ENCODE measurements at places on chromosomes 2 and 18.
A peak's percentile ranks its signal among the peaks of the same experiment; 100 is the strongest.

- DNase-seq: no peak
These were observed 3.3 kb downstream of the SLC8A1 start for GRCh38 chr2:40448476-40449079.

DNA sequence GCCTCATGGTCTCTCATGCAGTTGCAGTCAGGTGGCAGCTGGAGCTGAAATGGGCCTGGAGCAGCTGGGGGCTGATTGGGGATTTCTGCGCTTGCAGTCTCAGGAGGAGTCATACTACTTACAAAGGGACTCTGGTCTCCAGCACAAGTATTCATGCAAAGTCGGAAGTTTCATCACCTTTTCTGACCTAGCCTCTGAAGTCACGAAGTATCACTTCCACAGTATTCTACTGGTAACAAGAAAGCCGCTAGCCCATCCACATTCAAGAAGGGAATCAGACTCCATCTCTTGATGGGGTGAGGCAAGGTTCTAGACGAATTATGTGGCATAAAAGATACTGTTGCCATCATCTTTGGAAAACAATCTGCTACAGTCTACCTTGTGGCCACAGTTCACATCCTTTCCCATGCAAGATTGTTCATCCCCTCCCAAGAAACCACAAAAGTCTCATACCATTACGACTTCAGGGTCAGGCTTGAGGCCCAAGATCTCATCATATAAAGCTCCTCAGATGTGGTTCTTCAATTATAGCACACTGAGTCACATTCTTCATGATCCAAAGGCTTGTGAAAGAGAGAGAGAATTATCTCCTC lies 95.3 kb downstream of the SMC6 start:
- DNase-seq: no peak

DNA sequence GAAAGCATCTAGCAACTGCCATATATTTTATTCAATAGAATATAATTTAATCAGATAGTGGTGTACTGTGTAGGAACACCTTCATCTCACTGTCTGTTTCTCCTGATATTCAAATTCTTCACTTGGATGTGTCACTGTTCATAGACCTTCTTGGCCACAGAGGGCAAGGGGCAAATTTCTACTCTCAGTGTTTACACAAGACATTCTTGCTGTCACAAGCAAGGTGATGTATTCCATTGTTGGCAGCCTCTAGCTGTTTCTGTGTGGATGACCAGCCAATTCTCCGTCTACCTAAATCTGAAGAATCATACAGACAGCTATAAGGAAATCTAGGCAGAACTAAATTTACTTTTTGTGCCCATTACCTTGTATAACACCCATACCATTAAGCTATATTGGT lies 948.3 kb downstream of the CNTNAP5 start:
- DNase-seq: no peak

DNA sequence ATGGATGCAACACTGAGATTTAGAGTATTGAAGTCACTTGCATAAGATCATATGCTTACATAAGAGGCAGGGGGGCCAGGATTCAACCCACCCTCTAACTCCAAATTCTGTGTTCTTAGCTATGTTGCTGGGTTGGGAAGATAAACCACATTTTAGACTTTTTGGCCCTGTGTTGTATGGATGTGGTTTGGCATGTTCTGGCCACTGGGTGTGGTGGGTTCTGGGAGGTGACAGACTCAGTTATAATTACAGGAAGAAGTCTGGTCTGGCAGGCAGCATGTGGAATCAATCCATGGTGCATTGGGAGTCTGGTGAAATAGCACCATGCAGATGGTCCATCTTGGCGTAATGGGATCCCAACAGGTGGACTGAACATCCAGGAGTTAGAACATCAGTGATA lies 138.9 kb downstream of the LTBP1 start:
- DNase-seq: no peak

GRCh38 chr2:118388771-118389170 lies 300.5 kb downstream of the INSIG2 start:
- no peak for DNase-seq

DNA sequence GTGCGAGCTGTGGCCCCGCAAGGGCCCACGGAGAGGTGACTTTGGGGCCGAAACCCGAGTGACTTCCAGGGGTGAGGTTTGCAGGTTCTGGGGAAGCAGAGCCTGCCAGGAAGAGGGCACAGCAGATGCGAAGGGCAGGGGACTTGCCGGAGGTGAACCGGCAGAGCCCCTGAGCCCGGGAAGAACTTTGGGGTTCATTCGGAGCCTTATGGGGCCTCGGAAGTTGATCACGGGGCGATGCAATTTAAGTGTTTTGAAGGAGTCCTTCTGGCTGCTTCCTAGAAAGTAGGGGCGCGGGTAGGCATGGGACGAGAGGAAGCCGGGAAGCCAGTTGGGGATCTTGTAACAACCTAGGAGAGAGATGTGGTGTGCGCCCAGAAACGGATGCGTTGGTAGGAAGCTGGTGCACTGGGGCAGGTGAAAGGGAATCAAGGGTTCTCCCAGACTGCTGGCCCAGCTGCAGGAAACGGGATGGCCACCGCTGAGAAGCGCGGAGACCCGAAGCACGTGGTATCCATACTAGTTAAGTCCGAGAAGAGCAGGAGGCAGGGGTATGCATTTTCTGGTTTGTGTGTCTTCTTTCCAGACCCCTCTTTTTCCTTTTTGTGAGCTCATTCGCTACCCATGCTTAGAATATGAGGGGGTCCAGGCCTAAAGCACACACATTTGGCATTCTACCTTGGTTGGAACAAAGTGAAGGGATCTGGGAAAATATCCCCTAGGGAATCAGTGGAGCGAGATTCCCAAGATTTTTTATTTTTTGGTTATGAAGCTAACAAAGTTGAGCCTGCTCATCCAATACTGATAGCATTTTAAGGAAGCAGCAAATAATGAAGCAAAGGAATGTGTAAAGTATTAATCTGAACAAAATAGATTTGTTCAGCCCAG lies 758 bp downstream of the SCLY start:
- peak; percentile 17 for DNase-seq

- DNase-seq: no peak
These were observed 93.3 kb upstream of the CELF4 start for GRCh38 chr18:37658894-37659293.

DNA sequence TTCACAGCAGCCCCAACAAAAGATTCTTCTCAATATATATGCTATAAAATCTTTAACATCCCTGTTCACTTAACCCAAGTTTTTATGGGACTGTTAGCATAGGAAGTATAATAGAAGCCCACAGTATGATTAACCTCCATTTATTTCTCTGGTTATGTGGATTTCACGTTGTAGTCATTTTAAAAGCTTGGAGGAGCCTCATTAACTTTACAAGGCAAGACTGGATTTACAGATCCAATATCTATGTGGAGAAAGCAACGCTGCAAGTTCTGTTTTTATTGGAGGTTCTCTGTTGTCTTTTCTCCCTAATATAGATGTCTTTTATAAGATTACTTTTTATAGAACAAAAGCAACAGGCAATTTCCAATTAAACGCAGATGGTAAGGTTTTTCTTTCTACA lies 114.9 kb upstream of the SYT4 start:
- DNase-seq: no peak

DNA sequence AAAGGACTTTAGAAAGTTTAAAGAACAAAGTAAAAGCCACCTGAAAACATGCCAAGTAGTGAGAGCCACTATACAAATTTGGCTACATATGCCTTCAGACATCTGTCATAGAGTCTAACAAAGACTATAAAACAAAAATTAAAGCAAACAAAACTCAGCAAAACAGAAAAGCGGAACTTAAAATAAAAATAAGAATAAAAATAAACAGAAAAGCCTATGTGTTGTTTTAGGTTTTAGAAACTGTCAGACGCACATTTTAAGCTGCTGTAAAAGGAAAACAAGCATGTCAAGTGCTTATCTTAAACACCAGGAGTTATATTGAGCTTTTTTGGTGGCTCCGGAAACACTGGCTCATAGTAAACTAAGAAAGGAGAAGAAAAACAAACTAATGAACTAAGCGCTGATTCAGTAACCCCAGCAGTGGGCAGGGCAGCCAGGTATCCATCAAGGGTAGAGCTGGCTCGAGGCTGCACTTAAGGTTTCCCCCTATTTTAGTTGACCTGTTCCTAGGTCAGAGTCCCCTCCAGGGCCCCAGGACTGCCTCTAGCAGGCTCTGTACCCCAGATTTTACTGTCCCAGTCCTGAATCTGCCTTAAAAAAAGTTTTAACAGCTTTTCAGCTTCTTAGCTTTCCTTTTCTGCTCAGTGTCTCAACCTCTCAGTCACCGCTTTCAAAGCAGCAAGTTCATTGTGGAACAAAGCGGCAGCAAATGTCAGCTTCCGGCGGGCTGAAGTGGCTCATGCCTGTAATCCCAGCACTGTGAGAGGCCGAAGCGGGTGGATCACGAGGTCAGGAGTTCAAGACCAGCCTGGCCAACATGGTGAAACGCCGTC lies 15.4 kb upstream of the RMC1 start:
- peak; percentile 5 for DNase-seq

- no peak for DNase-seq
These were observed 32.6 kb downstream of the MTA3 start for GRCh38 chr2:42601076-42601475.

- DNase-seq: no peak
These were observed 126.3 kb upstream of the SERTAD2 start for GRCh38 chr2:64780041-64780440.

DNA sequence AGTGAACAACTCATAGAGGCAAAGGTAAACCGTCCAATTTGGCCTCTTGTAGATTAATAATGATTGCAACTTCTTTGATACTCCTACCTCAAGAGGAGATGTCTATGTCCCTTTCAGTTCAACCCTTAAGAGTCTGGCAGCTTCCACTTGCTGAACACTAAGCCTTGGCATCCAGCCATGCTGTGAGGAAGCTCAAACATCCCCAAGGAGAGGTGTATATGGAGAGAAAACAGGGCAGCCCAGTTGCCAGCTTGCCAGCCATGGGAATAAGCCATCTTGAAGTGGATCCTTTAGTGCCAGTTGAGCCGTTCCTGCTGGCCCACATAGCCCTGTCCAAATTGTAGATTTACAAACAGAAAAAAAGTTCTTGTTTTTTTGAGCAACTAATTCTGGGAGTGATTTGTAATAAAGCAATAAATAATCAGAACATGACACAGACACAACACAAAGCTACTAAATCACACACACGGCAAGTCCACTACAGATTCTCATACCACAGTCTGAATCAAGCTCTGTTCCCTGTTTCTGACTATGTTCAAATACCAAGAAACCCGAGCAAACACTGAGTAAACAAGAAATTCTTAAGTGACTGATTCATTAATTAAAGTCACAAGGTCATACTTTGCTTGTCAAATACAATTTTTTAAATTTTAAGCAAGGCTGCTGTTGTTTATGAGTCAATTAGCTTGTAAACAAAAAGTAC lies 96.1 kb downstream of the PID1 start:
- DNase-seq: no peak

GRCh38 chr2:205722283-205722918 lies 40.1 kb downstream of the NRP2 start:
- DNase-seq: no peak

DNA sequence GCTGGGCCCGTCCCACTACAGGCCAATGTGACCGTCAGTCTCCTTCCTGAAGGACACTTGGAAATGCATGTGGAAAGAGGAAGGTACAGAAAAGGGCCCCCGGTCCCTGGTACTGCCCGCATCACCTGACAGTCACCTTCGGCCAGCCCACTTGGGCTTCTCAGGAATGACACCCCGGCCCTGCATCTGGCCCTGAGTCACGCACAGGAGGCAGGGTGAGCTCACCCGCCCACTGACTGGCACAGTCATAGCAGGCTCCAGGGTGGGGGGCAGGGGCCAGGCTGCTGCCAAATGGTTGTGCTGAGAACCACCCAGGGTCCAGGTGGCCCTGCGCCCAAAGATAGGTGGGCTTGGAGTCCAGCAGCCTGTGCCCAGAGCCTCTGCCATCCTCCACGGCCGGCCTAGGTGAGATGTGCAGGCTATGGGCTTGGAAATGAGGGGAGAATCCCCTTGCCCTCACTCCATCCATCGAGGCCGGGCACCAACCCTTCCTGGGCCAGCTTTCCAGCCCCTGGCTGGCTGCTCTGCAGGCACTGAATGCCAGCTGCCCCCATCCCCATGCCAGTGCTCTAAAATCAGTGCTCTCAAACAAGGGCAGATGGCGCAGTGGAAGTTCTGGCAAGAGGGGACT lies 14.1 kb downstream of the EMX1 start:
- no peak for DNase-seq

- DNase-seq: no peak
These were observed 29.8 kb downstream of the BABAM2 start for GRCh38 chr2:27920148-27920885.

DNA sequence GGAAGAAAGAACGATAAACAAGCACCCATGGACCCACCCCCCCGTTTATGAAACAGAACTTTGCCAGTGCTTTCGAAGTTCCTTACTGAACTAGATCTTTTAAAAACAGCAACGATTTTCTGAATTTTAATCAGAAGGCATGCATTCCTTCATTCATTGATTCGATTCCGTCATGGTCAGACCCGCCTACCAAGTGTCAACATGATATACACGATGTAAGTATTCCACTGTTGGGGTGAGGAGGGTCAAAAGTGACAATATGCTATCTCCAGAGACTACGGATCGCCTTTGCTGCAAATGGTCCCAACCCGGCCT lies 316 bp upstream of the FMNL2 start:
- DNase-seq: no peak

GRCh38 chr2:141035846-141036420 lies 1094.9 kb downstream of the LRP1B start:
- DNase-seq: no peak

- DNase-seq: no peak
These were observed 60.1 kb upstream of the YWHAQ start for GRCh38 chr2:9690716-9691498.

DNA sequence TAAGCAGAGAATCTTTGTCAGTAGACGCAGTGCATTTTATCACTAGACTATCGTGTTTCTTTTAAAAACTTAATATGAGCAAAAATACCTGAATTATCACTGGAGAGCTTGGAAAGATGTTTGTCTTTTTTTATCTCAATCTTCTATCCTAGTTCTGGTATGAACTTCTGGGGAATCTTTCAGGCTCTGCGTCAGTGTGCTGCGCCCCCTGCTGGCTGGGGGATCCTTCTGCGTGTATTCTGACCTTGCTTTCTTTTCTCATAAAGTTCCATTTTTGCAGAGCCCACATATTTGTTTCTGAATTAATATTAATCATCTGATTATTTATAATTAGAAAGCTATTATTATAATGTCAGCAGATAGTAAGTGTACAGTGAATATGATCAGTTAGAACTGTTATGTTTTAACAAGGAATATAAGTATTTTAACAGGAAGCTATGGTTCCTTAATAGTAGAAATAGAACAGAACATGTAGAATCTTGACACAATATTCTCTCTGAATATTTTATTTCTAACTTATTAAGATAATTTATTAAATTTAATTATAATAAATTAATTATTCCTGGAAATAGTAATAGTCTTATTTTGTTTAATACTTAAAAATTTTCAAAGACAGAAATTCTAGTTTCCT lies 945.0 kb upstream of the CRIM1 start:
- DNase-seq: no peak

All from stimulated activated CD8-positive, alpha-beta memory T cell treated with anti-CD3 and anti-CD28 coated beads, Interleukin-15, amount 100 ng/mL, for 1 hour (primary cell).